ENCODE measurements at places on chromosomes 12 and 14.

- no peak for DNase-seq
Observed at GRCh38 chr12:110279566-110280375, 1.3 kb upstream of the ATP2A2 start.

DNA sequence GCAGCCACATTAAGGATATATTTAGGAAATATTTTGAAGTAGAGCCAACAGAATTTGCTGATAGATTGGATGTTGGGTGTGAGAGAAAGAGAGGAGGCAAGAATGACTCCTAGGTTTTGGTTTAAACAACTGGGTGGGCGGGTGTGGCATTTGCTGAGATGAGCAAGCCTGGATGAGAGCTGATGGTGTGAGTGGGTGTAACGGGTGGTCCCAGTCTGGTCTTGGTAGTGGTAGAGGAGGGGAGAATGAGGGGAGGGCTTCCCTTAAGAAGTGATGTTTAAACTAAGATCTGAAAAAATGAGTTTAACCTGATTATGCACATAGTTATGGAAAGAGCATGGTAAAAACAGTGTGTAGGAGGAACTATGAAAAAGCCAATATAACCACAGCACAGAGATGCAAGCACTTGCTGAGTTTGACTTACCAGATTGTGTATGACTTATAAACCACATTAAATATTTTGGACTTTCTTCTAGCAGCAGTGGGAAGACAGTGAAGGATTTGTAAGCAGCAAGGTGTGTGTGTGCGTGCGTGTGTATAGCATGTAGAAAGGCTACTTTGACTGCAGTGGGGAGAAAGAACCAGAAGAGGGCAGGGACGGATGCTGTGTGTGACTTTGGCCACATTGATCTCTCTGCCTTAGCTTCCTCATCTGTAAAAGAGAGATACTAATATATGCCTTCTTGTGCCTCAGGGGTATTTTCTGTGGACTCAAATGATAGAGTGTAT, 139.7 kb downstream of the PRIMA1 start:
- peak; percentile 28 for DNase-seq

DNA sequence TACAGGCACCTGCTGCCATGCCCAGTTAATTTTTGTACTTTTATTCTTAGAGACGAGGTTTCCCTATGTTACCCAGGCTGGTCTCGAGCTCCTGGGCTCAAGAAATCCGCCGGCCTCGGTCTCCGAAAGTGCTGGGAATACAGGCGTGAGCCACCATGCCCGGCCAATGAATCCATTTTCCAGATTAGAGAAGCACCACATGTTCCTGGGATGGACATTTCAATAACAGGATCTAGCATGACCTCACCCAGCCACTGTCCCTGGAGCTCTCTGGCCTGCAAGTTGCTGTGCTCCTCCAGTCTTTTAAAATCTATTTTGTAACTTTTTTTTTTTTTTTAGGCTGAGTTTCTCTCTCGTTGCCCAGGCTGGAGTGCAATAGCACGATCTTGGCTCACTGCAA, 2.2 kb downstream of the GPR132 start:
- DNase-seq: no peak

DNA sequence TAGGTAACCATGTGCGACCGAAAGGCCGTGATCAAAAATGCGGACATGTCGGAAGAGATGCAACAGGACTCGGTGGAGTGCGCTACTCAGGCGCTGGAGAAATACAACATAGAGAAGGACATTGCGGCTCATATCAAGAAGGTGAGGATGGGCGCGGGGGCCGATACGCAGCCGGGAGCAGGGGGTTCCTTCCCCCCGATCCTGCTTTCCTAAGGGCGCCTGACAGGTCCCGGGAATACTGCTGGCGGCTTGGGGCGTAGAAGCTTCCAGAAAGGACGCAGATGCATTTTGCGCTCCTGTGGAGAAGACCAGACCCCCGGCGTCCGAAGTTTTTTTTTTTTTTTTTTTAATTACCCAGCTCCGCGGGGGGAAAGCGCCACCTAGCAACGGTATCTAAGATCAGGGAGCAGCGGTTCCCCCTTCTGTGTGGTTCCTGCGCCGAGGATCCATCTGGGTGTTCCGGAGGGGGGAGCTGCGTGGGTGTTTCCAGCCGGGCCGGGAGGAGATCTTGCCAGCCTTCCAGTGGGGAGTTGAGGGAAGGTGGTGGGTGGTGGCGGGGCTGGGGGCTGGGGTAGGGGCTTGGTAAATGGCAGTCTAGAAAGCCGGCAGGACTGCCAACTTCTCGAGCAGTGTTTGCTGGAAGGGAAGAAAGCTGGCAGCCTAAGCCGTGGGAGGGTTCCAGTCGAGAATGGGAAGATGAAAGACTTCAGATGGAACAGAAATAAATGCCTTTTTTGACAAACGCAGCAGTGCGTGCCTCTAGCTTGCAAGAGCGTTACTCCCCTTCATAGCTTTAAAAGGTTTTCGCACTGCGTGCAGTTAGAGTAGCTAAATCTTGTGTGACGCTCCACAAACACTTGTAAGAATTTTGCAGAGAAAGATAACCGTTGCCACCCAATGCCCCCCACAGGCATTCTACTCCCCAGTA, 764 bp downstream of the DYNLL1 start:
- peak; percentile 44 for DNase-seq

DNA sequence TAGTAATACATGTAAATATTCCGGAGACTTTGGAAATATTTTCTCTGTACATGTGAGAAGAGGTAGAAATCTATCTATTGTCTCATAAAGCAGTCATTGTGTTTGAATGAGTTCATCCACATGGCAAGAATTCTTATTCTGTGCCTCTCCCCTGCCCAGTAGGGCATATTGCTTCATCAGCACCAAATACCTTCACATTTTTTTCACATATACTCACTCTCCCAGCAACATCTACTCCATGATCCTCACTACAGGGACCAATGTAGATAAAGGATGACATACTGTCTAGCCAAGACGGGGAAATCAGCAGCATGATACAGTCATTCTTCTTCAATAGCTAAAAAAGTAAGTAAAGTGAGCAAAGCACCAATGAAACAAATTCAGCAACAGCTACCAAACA, 1.3 kb upstream of the TAS2R14 start:
- peak; percentile 65 for DNase-seq

- DNase-seq: no peak
Observed at GRCh38 chr12:5264006-5264405, 167.9 kb upstream of the NTF3 start.

DNA sequence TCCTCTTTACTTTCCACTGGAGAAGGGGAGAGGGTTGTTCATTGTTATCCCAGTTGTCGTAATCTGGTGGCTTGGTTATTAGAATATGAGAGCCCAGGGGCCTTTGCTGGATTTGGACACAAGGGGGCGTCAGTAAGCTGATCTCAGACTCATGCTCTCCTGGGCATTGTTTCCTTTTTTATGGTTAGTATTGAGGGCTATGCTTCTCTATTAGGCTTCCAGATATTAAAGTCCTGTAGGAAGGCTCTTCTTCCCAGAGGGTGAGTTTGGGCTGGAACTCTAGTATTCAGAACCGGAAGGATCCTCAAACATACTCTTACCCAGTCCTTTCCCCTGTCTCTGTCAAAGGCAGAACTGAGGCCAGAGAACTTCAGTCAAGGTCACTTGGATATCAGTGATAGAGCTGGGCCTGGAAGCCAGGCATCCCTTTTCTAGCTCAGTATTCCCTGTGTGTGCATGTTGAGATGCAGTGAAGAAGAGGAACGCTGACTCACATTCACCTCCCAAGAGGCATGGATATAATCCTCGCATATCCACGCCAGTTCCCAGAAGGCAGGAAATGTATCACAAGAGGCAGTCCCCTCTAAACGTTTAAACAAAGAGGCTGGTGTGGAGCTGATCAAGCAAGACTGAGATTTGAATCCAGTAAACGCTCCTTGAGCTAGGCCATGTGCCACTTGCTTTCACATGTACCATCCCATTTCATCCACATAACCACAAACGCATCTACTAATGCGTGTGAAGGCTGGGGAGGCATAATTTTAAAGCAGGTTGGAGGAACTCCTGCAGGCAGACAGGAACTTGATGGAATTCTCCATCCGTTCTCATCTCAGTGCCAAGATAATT, 41.6 kb downstream of the UBE3B start:
- DNase-seq: peak; percentile 48

GRCh38 chr12:14775636-14775980, 27.7 kb downstream of the WBP11 start:
- DNase-seq: no peak

- no peak for DNase-seq
Observed at GRCh38 chr12:79732638-79733037, 41.9 kb upstream of the PAWR start.

- DNase-seq: no peak
Observed at GRCh38 chr12:57105011-57105753, 6.0 kb downstream of the STAT6 start.

DNA sequence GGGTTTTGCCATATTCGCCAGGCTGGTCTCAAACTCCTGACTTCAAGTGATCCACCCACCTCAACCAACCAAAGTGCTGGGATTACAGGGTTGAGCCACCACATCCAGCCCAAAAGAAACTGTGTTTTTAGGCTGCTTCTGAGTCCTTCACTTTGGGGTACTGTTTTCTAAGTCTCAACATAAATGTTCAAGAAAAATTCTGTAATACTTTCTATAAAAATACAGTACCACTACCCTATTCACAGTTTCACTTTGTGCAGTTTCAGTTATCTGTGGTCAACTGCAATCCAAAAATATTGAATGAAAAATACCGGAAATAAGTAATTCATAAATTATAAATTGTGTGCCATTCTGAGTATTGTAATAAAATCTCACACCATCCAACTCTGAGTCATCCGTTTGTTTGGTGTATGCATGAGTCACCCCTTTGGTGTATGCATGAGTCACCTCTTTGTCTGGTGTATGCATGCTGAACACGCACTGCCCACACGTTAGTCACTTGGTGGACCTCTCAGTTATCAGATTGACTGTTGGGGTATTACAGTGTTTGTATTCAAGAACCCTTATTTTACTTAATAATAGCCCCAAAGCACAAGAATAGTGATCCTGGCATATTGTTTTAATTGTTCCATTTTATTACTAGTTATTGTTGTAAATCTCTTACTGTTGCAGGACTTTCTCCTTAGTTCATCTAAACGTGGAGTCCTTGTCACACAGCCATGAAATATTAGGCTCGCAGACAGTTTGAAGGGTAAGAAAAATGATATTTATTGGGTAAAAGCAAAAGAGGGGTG, 190.2 kb downstream of the FSCB start:
- DNase-seq: peak; percentile 92

- peak; percentile 31 for DNase-seq
Observed at GRCh38 chr12:89179983-89180382, 172.3 kb downstream of the DUSP6 start.

- DNase-seq: no peak
Observed at GRCh38 chr14:70801836-70802235, 7.5 kb downstream of the MAP3K9 start.

DNA sequence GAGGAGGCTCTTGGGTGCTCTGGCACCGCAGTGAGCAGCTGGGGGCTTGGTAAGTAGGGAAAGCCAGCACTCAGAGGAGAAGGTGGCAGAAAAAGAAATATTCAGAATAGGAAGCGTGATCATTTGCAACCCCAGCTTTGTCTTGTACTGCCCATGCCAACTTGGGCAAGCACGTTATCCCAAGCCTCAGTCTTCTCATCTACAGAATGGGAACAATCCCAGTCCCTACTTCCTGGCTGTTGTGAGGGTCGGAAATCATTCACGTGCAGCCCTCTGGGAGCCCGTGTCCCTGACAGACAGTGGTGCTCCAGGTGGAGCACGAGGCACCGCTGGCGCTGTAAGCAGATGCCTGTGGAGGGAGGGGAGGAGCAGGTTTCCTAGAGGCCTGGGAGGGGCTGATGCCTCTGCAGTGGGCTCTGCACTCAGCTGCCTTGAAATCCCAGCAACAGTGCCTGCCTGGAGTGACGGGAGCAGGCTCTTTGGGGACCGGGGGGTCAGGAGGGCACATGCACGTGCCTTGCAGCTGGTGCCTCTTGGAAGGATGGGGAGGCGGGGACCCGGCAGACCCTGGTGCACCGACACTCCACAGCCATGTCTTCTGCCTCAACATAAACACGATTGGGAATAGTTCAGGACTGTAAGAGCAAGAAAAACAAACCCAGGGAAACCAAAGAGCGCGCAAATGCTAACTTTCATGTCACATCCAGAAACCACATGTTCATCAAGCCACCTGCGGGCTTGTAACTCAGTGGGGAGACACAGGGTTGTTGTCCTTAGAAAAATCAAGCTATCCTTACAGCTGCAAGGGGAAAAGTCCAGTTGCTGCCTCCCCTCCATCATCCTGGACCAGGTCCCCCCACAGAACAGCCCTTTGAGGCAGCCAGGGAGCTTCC, 86.5 kb upstream of the DIO3 start:
- DNase-seq: no peak

GRCh38 chr14:104968541-104969401, 9.4 kb downstream of the AHNAK2 start:
- peak; percentile 56 for DNase-seq

DNA sequence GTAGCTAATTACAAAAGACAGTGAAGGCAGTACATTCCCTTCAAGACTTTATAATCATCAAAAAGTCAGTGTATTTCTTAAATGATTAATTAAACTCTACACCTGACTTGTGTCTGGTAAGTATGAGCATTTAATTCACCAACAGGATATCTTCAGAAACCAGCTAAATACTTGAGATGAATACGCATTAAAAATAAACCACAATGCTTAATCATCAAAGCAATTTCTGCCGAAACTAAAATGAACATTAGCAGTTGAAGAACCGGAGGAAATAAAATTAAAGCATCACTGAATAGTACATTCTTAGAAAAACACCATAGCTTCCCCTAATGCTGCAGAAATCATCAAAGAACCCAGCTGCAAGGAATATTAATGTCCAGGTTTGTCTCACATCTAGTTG, 32.7 kb downstream of the SLC25A21 start:
- DNase-seq: no peak

DNA sequence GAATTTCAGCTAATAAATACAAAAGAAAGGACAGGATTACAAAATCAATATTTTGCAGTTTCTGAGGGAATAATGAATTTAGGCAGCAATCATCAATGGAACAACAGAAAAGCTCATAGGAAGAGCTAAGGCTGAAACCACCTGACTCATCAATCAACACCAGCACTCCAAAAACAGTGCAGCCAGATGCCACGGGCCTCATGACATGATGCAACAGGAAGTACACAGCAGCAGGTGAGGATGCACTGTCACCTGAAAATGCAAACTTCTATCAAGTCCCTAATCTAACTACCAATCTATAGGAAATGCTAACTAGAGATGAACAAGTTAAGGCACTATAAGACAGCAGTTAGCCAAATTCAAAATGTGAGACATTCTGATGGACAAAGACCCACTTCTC, 21.7 kb downstream of the GNS start:
- no peak for DNase-seq

- no peak for DNase-seq
Observed at GRCh38 chr12:26044007-26044394, 80.8 kb downstream of the BHLHE41 start.

DNA sequence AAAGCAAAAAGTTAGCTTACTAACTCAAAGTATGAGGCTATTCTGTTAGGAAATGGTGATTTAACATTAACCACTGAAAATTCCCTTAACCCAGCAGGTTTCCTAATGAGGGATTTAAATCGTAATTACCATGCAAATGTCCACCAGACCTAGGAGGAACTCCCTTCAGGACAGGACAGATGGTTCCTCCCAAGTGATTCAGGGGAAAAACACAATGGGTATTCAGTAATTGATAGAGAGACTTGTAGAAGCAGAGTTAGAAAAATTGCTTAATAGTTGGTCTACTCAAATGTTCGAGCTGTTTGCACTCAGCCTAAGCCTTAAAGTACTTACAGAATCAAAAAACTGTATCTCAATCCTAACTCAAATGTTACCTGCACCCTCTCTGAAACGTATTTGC, 21.6 kb downstream of the RERGL start:
- no peak for DNase-seq

GRCh38 chr14:54186821-54187763, 209.7 kb upstream of the CDKN3 start:
- DNase-seq: no peak

Data from A549 (cell line).